SHP77 treated with DMSO at 0.1 percent for 48 hours (cell line): ENCODE measurements at places on chromosomes 4 and X.

GRCh38 chr4:123043013-123043412 lies 120.6 kb upstream of the NUDT6 start:
- DNase-seq = no peak

GRCh38 chr4:85557016-85557901 lies 82.3 kb downstream of the ARHGAP24 start:
- no peak for DNase-seq

DNA sequence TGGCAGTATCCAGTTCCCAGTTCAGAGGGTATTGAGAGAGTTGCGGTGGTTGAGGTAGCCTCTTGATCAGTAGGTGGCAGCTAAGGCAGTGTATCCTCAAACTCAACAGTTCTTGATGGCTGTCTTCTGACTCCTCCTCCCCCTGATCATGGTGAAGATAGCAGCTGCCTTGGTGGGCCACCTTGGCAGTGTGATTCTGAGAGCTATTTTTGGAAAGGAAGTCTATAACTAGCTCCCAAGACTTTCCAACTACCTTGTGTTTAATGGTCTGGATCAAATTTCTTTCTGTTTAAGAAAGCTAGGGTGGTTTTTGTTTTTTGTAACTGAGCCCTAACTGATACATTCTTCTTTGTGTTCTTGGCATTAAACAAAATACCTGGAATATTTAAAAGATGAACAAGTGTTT lies 10.5 kb upstream of the TBC1D19 start:
- no peak for DNase-seq

DNA sequence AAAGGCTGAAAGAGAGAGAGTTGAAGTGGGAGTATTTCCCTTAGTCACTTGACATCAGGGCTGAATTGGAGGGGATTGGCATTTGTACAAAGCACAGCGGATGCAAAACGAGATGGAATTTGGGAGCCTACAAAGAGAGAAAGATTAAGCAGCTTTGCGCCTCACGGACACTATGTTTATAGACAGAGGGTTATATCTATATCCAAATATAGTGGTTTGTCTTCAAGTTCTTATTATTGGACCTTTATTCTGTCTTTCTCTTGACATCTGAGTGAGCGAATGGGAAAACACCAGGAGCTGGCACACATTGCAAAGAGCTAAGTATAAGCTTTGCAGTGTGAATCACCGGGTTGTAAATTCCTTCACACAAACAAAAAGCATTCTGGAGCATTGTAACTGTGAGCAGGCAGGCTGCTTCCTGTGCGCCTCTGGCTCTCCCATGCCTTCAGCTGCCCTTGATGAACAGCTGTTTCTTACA lies 500.2 kb downstream of the STIM2 start:
- no peak for DNase-seq

GRCh38 chr4:83996254-83996653 lies 460.3 kb downstream of the GPAT3 start:
- no peak for DNase-seq

DNA sequence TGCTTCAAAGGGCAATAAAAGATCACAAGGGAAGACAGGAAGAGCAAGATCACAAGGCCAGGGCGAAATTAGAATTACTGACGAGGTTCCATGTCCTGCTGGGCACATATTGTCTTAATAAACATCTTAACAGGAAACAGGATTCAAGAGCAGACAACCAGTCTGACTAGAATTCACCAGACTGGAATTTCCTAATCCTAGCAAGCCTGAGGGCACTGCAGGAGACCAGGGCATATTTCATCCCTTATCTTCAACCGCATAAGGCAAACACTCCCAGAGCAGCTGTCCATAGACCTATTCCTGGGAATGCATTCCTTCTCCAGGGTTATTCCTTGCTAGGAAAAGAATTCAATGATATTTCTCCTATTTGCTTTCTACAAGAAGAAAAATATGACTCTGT lies 12.4 kb upstream of the TDO2 start:
- DNase-seq = no peak

DNA sequence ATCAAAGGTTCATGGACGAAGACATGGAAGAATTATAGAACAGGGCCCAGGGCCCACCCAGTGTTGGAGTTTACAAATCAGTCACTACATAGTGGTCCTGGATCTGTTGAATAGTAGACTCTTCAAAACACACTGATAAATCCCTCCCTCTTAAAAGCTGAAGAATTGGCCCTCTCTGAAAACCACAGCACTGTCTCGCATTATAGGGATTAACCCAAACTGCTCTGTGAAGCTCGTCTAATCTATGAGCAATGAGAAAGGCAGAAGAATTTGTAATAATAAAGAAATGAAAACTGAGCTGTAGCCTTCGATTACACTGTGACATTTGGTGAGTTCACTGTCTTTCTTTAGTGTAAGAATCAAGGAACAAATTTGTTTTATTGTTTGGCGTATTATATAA lies 92.5 kb upstream of the ZFP42 start:
- DNase-seq = no peak

GRCh38 chr4:85883180-85883579 lies 408.2 kb downstream of the ARHGAP24 start:
- no peak for DNase-seq

DNA sequence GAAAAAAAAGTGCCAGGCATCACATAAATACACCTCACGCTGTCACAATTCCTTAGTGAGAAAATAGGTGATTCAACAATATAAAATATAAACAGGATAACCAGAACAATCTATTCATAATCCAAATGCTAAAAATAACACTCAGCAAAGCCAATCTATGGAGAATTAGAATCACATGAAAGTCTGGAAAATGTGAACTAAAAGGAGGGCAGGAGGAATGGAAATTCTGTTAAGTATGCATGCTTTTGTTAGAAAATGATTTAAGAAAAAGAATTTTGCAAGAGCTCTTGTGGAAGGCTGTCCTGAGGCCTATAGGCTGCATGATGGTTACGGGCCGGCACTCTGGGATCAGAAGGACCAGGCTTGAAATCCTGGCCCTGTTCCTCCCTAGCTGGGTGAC lies 70.6 kb upstream of the PROM1 start:
- DNase-seq = no peak

GRCh38 chr4:94410678-94411206 lies 41.0 kb upstream of the PDLIM5 start:
- DNase-seq = no peak

DNA sequence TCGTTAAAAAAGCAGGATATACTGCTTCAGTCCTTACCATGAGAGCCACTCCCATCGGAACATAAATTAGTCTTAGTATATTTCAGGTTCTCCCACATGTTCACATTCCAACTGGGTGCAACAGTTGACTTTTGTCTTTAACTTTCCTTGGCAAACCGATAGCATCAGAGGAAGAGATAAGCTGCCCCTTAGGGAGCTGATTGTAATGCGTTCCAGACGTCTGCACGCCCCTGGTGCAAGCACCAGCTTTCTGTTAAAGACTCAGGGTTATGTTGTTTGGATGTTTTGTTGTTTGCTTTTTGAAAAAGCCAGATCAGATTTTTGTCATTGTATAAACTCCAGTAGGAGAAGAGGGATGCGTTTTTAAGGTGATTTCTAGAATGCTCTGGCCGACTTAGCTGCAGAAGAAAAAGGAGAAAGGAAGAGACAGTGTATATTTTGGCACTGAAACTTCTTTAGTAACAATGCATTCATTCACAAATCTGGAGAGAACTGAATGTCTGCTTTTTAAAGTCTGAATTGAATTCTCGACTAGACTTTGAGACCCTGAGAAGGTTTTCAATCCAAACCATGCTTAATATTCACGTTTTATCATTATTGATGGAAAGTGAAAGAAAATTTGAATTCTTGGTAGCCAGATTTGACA lies 160.9 kb downstream of the CBR4 start:
- DNase-seq = no peak

- no peak for DNase-seq
Measured at GRCh38 chr4:109614015-109614414, 54.0 kb downstream of the MCUB start.

- peak; percentile 0 for DNase-seq
Measured at GRCh38 chrX:152821145-152821765, 9.3 kb downstream of the CETN2 start.

DNA sequence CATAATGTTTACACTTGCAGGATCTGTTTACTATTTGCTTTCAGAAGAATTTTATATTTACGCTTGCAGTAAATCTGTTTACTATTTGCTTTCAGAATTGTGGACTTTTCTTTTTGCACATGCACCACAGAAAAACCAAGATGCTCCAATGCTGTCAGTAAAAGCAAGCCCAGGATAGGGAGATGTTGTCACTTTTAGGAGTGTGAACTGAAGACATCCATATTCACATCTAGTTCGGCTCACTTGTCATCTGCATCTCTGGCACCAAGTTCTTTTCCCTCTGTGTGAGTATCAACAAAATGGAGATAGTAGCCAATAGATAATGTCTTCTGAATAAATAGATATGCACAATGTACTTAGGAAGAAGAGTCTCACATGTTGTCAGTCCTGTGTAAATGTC lies 109.3 kb upstream of the MXRA5 start:
- no peak for DNase-seq

GRCh38 chrX:79146640-79147390 lies 2.3 kb downstream of the GPR174 start:
- no peak for DNase-seq

GRCh38 chr4:11589676-11590075 lies 161.0 kb upstream of the HS3ST1 start:
- no peak for DNase-seq

DNA sequence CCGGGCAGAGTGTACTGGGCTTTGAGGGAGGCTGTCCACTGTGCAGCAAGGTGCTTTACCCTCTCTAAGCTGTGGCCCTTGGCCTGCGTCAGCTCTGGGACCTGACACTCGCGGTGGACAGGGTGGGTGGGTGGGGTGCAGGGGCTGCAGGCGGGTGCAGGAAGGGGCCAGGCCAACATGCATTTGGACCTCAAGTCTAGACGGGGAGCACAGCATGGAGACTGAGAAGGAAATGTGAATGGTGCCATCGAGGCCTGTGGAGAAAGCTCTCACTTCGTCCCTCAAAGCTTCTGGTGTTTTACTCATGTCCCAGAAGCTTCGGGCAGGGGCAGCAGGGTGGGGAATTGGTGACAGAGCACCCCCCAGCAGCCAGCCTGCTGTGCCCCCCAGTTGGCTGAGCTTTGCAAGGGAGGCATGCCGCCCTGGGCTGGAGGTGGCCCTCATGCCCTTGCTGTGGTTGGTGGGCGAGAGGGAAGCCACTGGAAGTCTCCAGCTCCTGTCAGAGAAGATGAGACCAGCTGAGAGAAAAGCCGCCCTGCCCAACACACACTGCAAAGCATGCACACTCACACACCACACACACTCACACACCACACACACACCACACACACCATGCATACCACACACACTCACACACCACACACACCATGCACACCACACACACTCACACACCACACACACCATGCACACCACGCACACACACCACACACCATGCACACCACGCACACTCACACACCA lies 12.3 kb downstream of the PNMA6E start:
- DNase-seq = no peak

GRCh38 chrX:17820100-17820499 lies 41.0 kb downstream of the RAI2 start:
- DNase-seq = no peak

DNA sequence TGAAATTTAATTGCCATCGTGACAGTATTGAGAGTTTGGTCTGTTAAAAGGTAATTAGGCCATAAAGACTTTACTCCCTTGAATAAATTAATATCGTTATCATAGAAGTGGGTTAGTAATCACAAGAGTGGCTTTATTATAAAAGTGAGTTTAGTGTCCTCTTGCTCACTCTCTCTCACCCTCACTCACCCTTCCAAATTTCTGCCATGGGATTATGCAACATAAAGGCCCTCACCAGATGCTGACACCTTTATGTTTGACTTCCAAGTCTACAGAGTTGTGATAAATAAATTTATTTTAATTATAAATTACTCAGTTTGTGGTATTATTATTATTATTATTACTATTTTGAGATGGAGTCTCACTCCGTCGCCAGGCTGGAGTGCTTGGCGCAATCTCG lies 1070.8 kb downstream of the PCDH18 start:
- no peak for DNase-seq

DNA sequence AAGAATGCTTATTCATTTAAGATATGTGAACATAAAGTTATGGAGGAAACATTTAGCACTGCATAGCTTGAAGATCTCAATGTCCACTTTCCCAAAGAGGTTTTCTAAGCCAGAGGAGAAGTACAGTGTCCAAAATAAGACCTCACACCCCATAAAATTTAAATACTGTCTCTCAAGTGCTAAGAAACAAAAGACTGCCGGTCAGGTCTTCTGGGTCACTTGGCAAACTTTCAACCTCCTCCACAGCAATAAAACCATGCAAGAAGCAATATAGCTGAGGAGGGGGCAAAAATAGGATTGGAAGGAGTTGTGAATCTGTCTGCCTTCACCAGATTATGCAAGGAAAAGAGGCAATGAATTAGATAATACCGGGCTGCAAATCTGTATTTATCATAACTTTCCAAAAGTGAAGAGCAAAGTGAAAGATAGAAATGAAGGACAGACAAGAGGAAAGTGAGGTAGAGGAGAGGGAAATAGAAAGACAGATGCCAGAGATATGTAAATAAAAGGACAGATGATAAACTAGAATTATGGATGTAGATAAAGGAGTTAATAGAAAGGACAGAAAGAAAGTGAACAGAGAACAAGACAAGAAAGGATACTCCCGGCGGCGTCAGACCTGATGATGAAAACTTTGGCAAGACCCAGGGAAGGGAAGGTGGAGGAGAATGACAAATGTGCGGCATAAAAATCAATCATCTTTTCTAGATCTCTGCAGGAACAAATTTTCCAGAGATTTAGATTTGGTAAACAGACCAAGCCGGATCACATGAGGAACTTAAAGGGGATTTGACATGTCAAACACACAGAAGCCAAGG lies 152.7 kb upstream of the FAM241A start:
- no peak for DNase-seq

- no peak for DNase-seq
Measured at GRCh38 chrX:18146009-18146408, 74.7 kb downstream of the BEND2 start.

DNA sequence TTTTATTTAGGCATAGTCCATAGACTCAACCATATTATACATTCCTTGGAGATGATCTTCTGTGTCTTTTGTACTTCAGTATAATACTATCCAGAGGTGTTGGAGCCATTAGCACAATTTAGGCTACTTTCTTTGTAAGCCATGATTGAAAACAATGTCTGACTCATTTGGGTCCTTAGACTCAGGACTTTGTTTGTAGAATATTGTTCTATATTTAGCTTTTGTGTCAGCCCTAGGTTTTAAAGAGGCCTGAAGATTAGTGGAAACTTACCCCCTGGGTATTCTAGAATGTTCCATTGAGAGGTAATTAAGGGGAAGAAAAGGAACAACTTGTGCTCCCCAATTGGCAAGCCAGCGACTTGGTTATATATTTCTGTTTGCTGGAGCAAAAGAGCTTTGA lies 145.2 kb upstream of the SCML1 start:
- no peak for DNase-seq

GRCh38 chr4:102524691-102525090 lies 23.5 kb downstream of the NFKB1 start:
- no peak for DNase-seq

GRCh38 chr4:14084598-14084997 lies 457.1 kb upstream of the BOD1L1 start:
- no peak for DNase-seq
